ENCODE measurements at places on chromosomes 7 and 10. TPM values are rescaled to one million over a fixed set of nuclear protein-coding genes. Genes with fewer than 3 reads are reported as not detected.

GRCh38 chr10:125559210-125559609 is 123.8 kb downstream of the TEX36 start:
- H3K36me3 ChIP-seq, result no peaks in the 10 kb centered on the region

AIMP2 gene
- total RNA-seq, result 31.3 TPM

UTF1 gene
- not detected for total RNA-seq

DNA sequence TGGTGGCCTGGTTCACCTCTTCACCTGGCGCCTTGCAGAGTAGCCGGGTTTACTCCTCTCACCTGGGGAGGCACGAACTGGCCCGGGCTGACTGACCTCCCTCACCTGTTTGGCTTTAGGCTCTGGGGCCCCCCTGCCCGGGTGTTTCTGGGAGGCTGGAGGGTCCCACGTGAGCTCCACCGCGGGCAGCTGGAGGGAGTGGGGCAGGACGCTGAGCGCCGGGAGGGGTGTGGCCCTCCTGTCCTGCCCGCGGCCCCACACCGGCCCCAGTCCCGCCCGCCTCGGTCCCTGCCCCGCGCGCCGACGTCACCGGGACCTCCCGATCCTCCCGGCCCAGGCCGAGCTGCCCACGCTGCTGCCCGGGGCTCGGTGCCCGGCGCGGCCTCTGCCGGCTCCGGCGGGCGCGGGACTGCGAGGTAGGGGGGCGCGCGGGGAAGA is at the start of gene AMZ1:
Gene AMZ1, plus strand, starts transcription at position 322 of the 438 bp plus-strand sequence. CDS start 12,250 bp downstream, outside the sequence.
- H3K36me3 ChIP-seq, result no peaks in the 10 kb centered on the region
- no peak for DNase-seq
- H3K4me3 ChIP-seq, result no peak within 1 kb of the TSS
- H3K27me3 ChIP-seq, result peaks cover 44% of the 10 kb centered on the region
- H3K4me1 ChIP-seq, result peaks cover 18% of the 10 kb centered on the region
- no peak within 1 kb of the TSS for H3K27ac ChIP-seq

Measured in activated CD4-positive, alpha-beta T cell treated with anti-CD3 and anti-CD28 coated beads, Interleukin-2, amount 10 ng/mL, durations not matched to agents 7 days and 5 days (primary cell).